EH (cell line): ENCODE measurements at places on chromosomes 6 and 20.

- DNase-seq: no peak
Observed at GRCh38 chr6:19842030-19842615, 5.0 kb downstream of the ID4 start.

DNA sequence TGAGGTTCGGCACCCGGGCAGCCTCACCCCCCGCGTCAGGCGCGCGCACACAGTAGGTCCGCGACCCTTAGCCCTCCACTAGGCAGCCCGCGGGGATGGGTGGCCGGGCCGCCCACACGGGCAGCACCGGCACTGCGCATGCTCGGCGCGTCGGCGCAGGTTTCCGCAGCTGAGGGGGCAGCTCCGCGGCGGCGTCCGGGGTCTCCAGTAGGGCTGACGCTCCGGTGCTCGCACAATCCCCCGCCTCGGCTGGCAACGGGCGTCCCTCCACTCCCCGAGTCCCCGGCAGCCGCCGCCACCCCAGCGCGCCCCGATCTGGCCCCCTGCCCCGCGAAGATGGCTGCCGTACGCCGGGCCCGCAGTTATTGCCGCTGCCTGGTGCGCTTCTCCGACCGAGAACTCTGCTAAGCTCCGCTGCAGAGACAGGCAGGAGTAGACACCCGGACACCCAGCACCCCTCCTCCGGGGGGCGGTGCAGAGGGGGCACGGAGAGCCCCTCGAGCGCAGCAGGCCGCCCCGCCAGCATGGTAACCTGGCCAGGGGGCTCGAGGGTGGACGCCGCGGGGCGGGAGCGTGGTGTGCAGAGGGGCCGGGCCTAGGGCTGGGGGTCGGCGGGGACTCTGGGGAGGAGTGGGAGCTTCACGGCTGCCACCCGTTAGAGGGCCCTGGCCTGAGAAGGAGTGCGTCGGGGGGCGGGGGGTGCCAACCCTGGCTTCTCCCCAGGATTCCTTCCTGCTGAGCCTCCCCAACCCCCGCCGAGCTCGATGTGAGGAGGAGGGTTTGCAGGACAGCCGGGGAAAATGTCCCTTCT, at the start of gene FBXO9:
FBXO9 (plus strand) TSS at position 139 of the 811 bp plus-strand sequence; CDS start at position 525, 386 bp downstream.
- peak; percentile 68 for DNase-seq

DNA sequence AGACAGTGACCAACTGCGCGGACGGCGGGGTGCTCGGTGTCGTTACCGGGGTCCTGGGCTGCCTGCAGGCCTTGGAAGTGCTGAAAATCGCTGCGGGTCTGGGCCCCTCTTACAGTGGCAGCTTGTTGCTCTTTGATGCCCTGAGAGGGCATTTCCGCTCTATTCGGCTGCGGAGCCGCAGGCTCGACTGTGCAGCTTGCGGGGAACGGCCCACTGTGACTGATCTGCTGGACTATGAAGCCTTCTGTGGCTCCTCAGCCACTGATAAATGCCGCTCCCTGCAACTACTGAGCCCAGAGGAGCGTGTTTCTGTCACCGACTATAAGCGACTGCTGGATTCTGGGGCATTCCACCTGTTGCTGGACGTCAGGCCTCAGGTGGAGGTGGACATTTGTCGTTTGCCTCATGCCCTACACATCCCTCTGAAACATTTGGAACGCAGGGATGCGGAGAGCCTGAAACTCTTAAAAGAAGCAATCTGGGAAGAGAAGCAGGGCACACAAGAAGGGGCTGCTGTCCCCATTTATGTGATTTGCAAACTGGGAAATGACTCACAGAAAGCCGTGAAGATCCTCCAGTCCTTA, 1.0 kb downstream of the MOCS3 start:
- DNase-seq: no peak

DNA sequence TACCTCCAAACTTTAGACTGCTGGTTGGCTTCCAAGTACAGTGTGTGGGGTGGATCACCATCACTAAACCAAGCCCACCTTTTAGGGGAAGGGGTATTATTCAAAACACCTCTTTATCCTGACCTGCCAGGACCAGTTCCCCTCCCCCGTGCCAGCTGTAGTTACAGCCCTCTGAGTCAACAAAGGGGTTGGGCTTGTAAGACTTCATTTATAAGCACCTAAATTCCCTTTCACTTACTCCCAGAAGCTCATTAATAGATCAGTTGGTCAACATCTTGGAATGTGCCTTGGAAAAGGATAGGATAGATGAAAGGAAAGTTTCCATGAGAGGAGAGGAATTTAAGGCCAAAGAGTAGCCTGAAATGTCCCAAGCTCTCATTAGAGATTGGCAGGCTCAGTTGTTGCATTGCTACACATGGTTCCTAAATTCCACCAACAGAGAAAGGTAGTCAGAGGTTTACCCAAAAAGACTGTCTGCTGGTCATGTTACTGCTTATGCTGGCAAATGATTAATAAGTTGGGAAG, 59.2 kb downstream of the TNFAIP3 start:
- DNase-seq: peak; percentile 98

GRCh38 chr6:149834513-149835481, 29.4 kb downstream of the LRP11 start:
- DNase-seq: peak; percentile 71

DNA sequence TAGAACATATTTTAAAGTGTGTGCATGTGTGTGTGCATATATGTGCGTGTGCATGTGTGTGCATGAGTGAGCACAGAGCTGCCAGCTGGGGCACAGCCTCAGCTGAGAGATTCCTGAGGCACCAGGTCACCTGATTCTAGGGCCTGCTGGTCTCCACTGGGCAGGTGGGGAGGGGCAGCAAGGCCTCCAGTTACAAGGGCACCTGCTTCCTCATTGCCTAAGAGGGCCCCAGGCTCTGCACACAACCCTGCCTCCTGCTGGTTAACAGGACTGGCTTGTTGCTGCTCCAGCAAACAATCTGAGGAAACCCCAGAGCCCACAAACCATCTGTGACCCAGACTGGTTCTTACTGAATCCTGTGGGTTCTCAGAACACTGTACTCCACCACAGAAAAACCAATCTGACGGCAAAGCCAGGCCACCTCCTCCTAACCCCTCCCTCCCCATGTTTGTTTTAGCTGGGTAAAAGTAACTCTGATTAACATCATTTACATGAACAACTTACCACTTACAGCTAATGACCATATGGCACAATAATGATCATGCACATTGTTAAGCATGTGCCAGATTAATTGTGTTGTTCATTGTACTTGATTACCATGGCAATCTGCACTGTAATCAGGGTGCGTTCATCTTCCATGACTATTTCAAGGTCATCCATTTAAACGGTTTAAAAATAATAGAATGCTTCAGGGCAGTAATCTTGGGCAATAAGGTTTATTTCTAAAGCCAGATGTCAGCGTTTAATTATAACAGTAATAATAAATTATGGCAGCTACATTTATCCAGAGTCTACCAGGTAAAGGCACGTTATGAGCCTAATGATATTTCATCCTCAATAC, 23.1 kb upstream of the UBE2J1 start:
- DNase-seq: no peak

DNA sequence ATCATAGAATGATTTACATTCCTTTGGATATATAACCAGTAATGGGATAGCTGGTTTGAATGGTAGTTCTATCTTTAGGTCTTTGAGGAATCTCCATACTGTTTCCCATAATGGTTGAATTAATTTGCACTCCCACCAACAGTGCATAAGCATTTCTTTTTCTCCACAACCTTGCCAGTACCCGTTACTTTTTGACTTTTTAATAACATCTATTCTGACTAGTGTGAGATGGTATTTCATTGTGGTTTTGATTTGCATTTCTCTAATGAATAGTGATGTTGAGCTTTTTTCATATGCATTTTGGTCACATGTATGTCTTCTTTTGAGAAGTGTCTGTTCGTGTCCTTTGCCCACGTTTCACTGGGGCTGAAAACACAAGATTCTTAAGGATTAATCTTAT, 107.3 kb downstream of the TINAG start:
- no peak for DNase-seq

GRCh38 chr20:38610521-38610920, 8.9 kb downstream of the ARHGAP40 start:
- peak; percentile 37 for DNase-seq

DNA sequence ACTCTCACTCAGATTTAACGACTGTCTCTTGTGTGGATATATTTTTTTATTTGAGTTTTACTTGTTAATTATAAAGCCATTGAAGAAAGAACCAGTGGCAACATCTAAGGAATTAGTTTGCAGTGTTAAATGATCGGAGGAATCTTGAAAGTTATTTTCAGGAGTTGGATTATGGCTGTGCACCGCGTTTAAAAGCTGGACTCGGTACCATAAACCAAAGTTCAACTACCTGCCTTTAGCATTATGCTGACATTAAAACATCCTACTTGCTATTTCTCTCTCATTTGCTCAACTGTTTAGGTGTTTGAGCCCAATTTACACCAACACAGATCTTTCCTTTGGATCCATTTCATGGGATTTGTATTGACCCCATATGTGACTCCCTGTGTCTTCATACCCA, 289.4 kb upstream of the SASH1 start:
- no peak for DNase-seq

GRCh38 chr20:3586093-3586492, 77.1 kb downstream of the GFRA4 start:
- DNase-seq: no peak

DNA sequence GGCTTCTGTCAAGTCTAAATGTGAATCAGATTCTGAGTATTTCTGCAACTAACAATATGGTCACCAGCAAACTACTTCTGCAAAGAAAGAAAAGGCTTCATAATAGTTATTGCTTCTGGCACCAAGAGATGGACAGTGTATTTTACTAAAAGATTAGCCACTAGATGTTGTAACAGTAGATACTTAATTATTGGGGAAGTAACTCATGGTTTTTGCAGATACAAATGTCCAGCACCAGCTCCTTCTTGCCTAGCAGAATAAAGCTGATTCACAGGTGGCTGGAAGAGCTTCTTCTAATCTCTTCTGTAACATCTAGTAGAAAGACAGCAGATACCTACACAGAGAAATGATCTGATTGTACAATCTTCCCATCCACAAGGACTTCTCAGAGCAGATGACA, 21.2 kb downstream of the ATXN1 start:
- no peak for DNase-seq

DNA sequence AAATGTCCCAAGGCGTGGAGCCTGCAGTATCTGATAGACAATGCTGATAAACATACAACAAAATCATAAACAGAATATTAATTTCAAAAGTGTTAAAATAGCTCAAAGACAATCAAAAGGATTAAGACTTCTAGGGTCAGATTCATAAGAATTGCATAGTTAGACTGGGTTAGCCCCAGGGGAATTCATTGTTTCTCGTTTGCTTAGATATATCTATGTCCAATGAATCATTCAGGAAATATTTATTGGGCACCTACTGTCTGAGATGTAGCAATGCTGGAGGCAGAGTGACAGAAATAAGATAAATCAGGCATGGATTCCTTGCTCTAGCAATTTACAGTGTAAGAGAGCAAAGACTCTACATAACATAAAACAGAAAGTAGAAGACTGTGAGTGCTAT, 124.4 kb upstream of the PRL start:
- peak; percentile 84 for DNase-seq

- peak; percentile 78 for DNase-seq
Observed at GRCh38 chr20:4726710-4727397, 5.1 kb downstream of the PRND start.

- peak; percentile 34 for DNase-seq
Observed at GRCh38 chr6:137829641-137830083, 37.4 kb upstream of the TNFAIP3 start.
